ENCODE measurements at places on chromosomes 3 and 15.
A peak's percentile ranks its signal among the peaks of the same experiment; 100 is the strongest.

GRCh38 chr15:96333131-96334016 lies 2.9 kb downstream of the NR2F2 start:
- no peak for DNase-seq

DNA sequence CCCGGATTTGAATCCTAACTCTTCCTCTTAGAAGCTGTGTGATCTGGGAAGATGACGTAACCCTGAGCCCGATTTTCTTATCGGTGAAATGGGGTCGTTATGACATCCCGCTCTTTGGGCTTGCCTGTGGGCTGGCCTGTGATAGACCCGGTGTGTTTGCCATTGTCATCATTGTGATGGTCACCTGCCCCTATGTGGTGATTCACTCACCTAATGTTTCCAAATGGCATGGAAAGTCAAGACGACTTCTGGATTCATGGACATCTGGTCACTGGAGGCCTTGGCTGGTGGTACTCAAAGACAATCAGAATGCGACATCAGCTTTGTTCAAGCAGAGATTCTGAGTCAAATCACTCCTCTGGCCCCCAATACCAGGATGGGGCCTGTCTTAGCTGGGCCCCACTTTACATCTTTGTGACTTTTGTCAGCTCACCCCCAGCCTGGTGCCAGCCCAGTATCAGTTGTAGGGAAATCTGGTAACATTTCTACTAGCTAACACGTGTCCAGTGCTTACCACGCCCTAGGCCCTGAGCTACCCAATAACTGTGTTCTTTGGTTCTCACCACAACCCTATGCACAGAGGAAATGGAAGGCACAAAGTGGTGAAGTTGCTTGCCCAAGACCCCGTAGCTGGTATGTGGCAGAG lies 2.8 kb downstream of the TMEM43 start:
- DNase-seq, result no peak

DNA sequence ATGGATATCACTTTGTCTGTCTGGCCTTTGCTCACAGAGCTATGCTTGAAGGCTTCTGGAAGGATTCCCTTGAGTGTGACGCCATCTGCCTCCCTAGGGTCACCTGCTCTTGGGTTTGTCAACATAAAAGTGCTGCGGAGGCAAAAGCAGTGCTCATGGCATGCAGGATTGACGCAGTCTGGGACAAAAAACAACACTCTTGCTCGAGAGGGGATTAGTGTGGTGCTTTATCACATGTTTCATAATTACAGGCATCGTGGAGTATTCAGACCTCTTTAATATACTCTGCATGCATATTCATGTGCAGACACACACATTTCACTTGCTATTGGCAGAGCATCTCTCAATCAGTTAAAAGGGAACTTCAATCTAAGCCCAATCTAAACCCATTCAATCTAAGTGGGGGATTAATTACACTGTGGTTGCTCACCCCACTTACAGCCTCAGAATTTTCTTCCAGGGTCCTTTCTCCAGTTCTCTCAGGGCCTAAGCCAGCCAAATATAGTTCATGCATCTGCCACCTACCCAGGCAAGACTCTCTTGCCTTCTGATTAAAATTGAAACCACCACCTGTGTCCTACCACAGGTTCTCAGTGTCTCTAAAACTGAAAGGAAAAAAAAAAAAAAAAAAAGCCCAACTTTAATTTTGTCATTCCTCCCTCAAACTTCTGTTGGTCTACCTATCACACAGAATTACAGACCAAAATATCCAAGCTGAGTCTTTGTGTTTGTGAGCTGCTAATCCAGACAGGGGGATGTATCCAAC lies 75.6 kb downstream of the BFSP2 start:
- DNase-seq, result peak; percentile 74

DNA sequence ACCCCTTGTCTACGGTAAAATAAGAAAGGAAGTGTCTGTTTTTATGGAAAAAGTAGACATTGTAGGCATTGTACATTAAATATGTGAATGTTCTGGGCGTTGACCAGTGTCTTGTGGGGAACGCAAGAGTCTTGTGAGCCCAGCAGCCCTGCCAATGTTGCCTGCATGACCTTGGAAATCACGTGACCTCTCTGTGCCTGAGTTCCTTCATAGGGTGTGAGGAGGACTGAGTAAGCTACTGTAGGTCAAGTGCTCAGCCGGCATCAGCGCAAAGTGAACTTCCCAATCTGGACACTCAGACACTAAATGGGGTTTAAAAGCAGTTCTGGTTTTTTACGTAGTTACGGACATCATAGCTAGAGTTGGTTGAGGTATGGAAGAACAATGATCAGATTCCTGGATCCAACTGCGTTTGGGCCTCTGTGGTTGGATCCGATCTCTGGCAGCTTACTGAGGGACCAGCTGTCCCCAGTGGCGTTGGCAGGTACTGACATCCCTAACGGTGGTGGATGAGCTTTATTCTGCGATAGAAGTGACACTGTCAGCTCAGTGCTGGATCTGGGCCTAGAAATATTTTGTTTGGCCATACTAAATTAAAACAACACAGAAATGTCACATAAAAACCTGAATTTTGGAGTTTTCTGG lies 63.8 kb downstream of the SPSB4 start:
- no peak for DNase-seq

GRCh38 chr15:63082366-63082765 lies 39.3 kb upstream of the LACTB start:
- no peak for DNase-seq

DNA sequence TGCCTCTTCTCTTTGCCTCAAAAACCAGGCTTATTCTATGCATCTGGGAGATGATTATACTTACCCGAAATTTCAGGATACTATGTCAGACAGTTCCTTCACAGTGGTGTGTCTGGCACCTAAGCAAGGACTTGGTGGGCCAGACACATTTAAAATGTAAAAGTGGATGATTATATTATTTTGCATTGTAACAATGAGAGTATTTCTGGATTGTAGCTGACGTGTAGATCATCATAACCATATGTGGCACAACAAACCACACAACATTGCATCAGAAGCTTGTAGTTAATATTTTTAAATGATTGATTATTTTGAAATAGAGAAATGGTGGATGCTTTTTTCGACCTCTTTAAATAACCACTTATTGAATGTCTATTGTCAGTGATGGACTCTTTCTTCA lies 109.0 kb downstream of the TIGIT start:
- no peak for DNase-seq

DNA sequence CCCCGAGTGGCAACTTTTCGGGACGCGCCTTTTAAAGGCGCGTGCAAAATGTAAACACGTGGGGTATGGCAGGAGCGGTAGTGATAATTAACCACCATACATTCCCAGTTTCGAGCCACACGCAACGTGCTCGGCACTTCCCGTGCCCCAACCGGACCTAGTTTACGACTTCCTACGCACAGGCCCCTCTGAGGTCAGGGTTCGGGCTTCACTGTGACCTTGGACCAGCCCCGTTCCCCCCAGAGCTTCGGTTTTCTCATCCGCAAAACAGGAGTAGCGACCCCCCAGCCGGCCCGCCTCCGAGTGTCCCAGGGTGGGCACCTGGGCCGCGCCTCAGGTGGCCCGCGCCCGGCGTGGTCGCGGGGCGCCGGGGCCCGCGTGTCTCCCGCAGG lies 451 bp downstream of the CHCHD4 start:
- no peak for DNase-seq

DNA sequence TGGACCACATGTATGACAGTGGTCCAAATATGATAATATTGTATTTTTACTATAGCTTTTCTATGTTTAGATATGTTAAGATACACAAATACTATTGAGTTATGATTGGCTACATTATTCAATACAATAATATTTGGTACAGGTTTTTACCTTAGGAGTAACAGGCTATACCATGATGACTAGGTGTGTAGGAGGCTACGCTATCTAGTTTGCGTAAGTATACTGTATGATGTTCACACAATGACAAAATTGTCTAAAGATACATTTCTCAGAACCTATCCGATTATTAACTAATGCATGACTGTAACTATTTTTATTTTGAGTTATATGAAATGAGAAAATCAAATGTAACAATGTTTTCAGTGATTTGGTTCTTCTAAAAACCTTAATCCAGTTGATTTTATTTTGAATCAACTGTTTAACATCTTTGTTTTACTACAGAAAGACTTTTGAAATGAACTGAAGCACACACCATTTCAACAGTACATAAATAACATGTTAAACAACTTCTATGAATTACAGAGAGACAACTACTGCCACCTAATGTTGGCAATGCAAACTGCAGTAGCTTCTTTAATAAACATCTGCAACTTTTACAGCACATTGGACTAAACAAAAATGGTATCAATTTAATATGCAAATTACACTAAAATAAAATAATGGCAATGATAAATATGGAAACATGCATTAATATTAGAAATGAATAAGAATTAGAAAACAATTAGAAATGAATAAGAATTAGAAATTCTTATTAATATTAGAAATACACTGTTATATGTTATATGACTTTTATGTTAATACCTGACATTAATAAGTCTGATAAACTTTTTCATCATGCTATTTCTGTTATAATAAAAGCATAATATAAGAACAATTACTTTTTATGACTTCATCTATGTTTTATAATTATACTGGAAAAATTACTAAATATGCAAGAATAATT lies 255.7 kb downstream of the MBNL1 start:
- DNase-seq, result no peak

GRCh38 chr3:24299246-24299805 lies 195.3 kb downstream of the THRB start:
- no peak for DNase-seq

DNA sequence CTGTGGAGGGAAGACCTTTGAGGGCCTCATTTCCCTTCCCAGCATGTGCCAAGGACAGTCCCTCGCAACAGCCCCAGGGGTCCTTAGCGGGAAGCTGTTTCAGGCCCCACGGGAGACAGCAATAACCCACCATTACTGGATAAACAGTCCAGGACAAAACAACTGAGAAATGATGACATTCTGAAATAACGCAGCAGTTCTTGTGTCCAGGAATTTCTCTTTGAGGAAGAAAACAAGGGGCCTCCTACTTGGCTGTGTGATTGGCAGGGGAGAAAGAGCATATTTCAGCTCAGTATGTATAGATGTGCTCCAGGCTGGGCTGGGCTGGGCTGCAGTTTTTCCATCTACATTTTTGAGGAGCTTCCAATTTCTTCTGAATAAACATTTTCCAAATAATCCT lies 82.2 kb upstream of the THBS1 start:
- DNase-seq, result no peak

DNA sequence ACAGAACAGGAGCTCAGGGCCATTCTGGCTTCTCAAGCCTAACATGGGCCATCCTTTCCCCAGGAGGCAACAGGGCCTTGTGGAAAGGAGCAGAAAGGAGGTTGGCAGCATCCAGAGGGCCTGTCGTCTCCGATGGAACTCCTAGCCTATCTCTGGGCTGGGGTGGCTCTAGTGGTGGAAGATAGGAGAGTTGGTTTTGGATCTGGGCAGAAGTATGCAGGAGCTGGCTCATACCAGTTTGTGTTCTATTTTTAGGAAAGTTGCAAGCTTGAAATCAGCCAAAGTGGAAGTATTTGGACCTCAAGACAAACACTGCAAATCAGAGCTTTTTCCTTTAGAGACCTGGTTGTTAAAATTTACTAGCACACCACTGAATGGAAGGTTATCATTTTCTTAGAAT lies 35.4 kb upstream of the XCR1 start:
- no peak for DNase-seq

DNA sequence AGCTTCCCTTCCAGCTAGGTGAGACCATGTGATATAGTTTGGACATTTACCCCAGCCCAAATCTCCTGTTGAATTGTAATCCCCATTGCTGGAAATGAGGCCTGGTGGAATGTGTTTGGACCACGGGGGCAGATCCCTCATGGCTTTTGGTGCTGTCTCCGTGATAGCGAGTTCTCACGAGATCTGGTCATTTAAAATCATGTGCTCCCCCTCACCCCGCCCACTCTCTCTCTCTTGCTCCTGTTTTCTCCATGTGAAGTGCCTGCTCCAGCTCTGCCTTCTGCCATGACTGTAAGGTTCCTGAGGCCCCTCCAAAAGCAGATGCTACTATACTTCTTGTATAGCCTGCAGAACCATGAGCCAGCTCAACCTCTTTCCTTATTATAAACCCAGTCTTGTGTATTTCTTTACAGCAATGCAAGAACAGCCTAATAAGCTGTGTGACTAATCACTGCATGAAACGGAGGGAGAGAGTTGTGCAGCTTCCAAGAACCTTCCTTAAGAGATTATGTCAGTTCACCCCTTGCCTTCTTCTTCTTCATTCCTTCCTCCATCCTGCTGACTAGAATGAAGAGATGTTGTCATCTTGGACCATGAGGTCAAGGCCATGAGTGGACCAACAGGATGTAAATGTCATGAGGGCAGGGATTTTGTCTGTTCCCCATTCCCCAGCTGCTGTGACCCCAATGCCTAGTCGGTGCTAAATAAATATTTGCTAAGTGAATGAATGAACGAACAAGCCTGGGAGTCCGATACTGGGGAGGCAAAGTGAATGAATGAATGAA lies 91.0 kb downstream of the CPN2 start:
- DNase-seq, result no peak

GRCh38 chr3:67030785-67031740 lies 33.0 kb downstream of the KBTBD8 start:
- DNase-seq, result no peak

DNA sequence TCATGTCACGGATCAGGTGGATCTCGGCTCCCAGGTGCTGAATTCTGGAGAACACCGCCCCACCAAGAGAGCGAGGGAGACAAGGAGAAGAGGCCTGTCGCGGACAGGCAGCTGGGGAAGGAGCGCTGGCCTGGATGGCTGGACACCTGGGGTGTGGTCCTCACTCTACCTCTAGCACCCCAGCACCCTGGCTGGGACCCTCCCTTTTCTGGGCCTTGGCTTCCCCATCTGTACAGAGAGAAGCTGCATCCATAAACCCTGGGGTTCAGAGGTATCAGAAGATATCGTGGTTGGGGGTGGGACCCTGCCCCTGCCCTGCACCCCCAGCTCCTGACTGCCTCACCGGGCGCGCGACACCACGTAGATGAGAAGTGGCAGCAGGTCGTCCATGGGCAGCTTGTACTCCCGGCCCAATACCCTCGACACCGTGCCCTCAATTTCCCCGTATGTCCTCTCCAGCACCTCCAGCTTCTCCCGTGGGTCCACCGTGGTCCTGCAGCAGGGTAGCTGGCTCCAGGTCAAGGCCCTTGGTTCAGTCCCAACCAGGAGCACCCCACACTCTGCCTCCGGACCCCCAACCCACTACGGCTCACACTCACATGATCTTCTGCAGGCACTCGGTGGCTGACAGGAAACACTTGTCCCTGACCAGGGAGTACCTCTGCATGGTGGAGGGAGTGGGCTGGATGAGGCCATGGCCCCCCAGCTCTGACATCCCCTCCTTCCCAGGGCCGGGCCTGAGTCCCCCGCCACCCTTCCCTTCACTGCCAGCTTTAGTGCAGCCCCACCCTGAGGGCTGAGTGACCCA lies 21.7 kb downstream of the ALS2CL start:
- no peak for DNase-seq

GRCh38 chr3:138260611-138261010 lies 69.0 kb downstream of the NME9 start:
- DNase-seq, result no peak

DNA sequence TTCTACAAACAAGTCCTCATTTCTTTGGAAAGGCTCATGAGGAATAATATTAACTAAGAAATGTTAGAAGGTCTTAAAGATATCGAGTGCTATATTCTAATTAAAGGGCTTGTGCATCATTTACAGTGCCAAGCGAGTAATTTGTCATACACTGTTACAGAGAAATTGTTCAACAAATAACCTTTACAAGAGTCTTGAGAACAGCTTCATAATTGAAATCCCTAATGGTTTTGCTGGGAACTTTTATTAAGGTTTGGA lies 209.5 kb downstream of the MECOM start:
- DNase-seq, result no peak

GRCh38 chr15:100099976-100100375 lies 241.8 kb downstream of the ADAMTS17 start:
- DNase-seq, result no peak
